ENCODE measurements at places on chromosomes 12 and 14. TPM values are rescaled to one million over a fixed set of nuclear protein-coding genes. Genes with fewer than 3 reads are reported as not detected.

Gene LRRK2
- polyA plus RNA-seq = 3.7 TPM

DNA sequence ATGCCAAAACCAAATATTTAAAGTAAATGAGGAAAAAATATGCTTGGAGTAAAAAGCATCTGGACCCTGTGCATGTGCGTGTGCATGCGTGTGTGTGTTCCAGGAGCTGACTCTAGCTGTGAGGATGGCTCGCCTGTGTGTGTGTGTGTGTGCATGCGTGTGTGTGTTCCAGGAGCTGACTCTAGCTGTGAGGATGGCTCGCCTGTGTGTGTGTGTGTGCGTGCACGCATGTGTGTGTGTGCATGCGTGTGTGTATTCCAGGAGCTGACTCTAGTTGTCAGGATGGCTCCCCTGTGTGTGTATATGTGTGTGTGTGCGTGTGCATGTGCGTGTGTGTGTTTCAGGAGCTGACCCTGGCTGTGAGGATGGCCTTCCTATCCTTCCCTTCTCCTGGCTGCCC lies 357.7 kb downstream of the CACNA1C start:
- peak; percentile 31 for DNase-seq

DNA sequence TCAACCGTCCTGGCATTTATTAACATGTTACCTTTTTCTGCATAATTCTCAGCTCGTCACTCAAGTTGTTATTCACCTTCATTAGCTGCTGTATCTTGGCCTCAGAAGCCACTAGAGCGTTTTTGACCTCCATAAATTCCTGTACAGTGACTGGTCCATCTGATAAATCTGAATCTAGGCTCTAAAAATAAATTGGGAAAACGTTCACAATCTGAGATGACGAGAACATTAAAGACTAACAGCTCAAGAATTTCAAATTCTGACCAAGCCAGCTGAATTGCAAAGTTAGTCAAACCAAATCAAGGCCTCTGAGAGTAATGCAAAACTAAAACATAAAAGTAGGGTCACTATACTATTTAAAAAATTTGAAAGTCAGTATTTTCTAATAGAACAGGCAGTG lies 45.0 kb downstream of the GIT2 start:
- no peak for DNase-seq

Gene BCL11B
- polyA plus RNA-seq = 0.95 TPM

All from muscle of arm (tissue), 14 donors.